Smooth muscle cell of the brain vasculature (primary cell): ENCODE measurements at places on chromosomes 1 and 21.
A peak's percentile ranks its signal among the peaks of the same experiment; 100 is the strongest.

GRCh38 chr1:60173729-60174505 is 100.3 kb upstream of the C1orf87 start:
- DNase-seq = no peak

- DNase-seq = no peak
Observed at GRCh38 chr1:100861379-100861778, 33.3 kb downstream of the EXTL2 start.

GRCh38 chr21:39314143-39315027 is 953 bp upstream of the BRWD1 start:
- peak; percentile 21 for DNase-seq

GRCh38 chr1:43269627-43270375 is at the start of gene TMEM125:
Gene TMEM125 (plus strand): TSS chr1:43269983. CDS start chr1:43272723, 2,740 bp downstream.
- no peak for DNase-seq

- no peak for DNase-seq
Observed at GRCh38 chr1:37100310-37100709, 66.0 kb upstream of the GRIK3 start.

DNA sequence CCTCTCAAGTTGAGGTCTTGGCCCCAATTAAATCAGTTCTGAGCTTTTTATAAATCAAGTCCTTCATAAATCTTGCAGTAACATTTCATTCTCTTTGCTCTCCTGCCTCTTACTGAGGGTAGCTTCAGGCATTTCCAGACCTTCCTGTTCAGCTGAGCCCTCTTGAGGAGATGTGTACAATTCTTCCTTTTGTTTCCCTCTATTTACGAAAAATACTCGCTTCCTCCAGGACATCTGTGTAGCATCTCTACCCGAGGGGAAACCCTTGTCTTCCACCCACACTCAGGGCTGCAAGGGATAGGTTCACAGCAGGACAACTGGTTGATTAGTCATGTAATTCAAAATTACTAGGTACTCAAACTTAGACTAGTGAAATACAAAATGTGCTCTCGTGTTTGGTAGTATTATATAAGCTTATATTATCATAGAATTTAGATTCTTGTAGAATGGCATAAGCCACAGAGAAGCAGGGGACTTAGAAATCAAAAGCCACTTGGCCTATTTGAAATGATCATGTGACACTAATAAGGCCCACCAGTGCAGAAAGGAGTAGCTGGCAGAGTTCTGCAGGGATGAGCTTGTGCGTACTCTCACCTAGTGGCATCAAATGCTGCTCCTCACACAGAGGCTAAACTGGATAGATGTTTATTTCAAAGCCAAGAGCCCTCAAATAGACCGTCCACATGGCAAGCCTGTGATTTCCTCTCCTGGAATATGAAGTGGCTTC is 126.7 kb downstream of the GDAP2 start:
- no peak for DNase-seq

- no peak for DNase-seq
Observed at GRCh38 chr1:47226839-47227215, 5.2 kb downstream of the TAL1 start.

GRCh38 chr1:12400027-12400693 is 170.3 kb downstream of the VPS13D start:
- DNase-seq = no peak

DNA sequence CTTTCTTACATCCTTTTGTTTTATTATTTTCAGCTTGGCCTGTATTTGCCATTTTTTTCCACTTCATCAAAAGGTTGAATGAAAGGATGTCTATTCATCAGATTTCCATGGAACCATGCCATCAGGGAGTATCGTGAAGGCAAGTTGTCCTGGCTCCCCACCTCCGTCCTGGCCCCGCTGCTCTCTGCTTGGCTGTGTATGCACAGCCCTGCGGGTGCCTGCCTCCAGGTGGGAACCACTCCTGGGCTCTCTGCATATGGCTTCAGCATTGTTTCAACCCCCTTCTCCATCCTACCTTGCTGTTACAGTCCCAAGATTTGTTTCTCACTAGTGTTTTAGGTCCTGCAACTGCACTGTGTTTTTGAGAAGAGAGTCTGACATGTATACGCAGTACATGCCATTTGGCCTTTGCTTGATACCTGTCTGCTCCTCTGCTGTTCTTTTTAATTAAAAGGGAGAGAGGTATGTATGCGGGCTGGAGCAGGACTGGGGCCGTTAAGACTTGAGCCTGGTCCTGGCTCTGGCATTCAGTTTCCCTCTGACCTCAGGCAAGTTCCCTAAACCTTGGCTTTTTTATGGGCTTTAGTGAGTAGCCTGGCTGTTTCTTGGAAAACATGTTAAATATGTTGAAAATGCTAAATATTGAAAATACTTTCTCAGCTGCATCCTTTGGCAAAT is 69.9 kb upstream of the GCLM start:
- no peak for DNase-seq

DNA sequence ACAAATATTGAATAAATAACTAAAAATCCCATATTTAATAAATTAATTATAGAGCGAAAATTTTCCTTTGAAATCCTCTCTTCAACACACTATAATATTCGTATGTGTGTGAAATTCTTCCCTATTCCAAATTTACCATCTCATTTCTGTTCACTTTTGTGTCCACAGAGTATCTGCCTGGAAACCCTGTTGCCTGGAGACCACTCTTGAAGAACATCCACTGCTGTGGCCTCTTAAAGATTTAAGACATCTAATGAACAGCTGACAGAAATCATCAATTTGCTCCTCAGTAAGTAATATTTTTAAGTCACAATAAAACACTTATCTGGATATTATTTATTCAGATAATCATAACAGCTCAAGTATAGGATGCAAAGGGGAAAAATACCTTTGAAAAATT is 69.7 kb downstream of the CYYR1 start:
- DNase-seq = no peak

- no peak for DNase-seq
Observed at GRCh38 chr21:22211943-22212342, 1213.7 kb downstream of the NCAM2 start.

DNA sequence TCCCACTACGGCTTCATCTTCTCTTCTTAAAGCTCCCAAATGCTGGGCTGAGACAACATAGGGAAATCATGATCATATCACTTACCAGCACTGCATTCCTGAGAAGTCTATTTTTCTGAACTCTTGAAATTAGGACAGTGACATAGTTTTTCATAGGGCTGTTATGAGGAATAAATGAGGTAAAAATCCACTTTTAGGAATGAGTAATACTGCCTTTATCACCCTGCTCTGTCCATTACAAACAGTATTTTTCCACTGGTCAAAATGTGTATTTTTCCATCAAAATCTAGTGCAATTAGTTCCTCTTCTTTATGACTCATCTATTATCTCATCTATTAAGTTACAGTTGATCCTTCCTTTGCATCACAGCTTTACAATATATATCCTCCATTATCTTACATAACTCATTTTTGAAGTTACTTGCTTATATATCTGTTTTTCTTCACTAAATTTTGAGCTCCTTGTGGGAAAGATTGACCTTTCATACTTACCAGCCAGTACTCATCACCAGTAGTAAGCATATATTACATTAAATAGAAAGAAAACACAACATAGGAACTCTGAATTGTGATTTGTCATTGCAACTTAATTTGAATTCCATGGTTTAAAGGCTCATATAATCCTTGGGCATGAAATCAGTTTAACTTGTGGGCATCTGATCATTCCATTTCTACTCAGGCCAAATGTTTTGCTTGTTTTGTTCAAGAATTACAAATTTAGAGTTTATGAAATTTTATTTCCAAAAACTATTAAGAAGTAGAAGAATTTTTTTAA is 37.1 kb downstream of the PRRX1 start:
- no peak for DNase-seq

DNA sequence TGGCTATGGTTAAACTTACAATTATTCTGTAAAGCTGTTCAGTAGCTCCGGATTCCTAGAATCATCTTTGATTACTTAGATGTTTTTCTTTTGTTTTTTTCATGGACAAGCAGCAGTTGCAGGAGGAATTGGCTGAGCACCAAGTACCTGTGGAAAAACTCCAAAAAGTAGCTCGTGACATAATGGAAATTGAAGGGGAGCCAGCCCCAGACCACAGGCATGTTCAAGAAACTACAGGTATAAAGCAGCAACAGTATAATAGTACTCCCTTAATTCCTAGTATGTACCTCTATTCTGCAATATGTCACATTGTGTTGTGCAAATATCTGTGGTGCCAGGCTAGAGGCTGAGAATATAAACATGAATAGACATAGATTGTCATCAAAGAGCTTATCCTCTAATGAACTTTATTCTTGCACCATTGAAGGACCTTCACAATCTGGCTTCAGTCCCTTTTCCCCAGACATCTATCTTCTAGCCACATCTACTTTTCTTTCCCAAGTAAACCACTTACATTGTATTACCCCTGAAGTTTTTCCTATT is 132.3 kb upstream of the BMP8A start:
- DNase-seq = no peak

DNA sequence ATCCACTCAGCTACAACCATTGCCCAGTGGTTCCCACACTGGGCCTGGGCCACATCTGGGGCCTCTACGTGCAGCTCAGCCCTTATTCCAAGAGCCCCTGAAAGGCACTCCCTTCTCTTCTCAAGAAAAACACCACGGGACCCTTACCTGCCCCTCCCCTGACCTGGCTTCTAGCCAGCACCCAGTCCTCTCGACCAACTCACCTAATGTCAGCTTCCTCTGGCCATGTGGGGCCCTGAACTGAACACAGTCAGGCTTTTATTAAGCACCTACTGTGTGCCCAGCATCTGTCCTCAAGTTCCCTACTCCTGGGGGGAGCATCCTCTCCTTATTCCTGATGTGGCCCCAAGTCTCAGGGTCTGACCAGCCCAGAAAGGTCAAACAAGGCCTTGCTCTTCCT is 208.4 kb downstream of the MATN1 start:
- DNase-seq = no peak
